ENCODE measurements at places on chromosomes 1 and 21.

- no peak for DNase-seq
These were observed 34.7 kb downstream of the AGT start for GRCh38 chr1:230679192-230679591.

DNA sequence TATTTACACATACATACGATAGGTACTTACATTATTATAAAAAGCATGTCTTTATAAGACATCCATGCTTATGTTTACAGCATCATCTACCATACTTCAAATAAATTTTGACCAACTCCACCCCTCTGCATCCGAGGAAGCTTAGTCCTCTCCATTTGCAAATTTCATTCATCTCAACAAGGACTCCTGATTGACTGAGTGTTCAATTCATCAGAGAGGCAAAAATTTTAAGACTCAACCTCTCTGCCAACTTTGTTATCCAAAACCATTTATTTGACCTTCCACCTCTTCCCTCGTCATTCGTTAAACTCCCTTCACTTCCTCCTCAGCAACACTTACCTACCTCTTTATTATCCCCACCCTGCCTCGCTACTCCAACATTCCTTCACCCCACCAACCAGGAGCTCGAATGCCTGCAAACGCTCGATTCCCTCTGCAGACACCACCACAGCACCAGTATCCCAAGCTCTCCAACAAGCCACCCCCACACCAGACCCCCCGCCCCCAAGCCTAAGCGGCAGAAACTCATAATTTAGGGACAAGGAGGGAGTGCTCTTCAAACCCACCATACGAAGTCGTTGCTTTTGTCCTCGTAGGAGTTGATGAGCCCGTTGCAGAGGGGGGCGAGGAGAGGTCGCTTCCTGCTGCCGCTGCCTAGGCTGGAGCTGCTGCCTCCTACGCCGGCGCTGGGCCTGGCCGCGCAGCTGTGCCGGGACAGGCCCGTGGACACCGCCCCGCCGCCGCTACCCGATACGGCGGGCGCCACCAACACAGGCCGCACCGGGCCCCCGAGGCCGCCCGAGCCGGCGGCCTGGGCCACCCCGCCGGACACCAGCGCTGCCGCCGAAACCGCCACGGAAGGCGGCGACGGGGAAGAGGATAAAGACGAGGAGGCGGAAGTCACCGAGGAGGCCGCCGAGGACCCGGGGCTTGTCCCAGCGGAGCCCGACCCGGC lies 803 bp downstream of the COP1 start:
- DNase-seq: no peak

GRCh38 chr1:56758135-56758534 lies 61.1 kb downstream of the FYB2 start:
- no peak for DNase-seq

DNA sequence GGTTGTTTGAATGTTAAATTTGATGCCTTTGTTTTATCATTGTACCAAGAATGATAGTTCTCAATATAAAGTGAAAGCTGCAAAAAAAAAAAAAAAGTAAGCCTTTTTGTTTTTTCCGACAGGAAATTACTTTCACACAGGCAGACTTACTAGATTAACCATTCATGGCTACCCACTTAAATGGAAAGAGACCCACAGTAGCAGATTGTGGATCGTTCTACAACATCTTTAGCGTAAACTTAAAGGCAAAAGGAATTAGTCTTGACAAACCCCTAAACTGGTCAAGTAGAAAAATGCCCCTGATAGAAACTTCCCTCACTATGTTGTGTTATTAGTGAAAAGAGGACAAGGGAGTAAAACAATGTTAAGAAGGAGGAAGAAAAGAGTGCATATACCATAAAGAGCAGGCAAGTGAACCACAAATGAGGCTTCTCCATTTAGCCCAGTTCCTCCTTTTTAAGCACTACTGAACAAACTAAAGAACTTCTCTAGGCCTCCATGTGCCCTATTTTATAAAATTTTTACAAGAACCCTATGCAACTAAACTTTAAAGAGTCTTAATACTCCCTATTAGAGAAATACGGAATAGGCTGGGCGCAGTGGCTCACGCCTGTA lies 1560.3 kb downstream of the MRPL39 start:
- DNase-seq: no peak

DNA sequence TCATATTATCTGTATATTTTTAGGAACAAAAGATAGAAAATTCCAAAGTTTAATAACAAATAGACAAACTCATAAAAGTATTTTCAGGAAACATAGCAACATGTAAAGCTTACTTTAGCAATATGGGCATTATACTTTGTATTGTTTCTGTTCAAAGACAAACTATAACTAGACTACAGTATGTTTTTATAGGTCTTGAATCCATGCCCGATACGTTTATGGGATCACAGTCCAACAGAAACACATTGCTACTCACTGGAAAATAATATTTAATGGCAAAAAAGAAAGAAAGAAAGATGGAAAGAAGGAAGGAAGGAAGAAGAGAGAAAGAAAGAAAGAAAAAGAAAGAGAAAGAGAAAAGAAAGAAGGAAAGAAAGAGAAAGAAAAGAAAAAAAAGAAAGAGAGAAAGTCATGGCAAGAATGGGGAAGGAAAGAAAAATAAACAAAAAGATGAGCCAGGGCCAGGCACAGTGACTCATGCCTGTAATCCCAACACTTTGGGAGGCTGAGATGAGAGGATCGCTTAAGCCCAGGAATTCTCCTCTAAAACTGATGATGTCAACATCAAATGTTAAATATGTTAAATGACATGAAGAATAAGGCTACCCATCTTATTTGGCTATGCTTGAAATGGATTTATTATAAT lies 32.7 kb downstream of the TM2D1 start:
- DNase-seq: no peak

DNA sequence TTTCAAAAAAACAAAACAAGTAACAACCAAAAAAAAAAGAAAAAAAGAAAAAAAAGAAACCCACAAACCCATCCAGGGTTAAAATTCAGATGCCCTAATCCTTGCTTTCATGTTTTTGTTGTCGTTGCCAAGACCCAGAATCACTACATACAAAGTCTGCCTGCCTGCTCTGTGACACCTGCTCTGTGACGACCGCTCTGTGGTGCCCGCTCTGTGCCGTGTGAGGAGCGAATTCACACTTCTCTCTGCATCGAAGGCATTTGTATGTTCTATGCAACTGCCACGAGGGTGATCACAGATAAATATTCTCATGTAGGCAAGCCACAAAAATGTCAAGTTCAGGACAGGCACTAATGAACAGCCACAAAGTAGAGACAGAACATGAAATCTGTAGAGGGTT lies 178.6 kb downstream of the SLC45A1 start:
- no peak for DNase-seq

DNA sequence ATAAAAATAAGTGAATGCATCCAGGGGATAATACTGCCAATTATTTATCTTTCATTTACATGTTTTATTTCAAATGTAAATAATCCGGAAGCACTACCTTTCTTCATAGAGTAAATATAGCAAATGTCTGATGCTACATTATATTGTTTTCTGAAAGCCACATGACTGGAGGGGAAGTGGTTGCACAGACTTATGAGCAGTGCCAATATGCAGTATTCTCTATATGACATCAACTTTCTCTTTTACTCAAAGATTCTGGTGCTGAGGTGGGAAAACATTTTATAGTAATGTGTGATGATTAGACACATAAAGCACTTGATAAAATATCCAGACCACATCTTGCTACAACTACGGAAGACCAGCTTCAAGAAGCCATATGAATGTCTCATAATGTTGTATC lies 314.7 kb downstream of the NEGR1 start:
- DNase-seq: no peak

GRCh38 chr1:109501644-109502363 lies 7.7 kb downstream of the AMIGO1 start:
- DNase-seq: no peak

- DNase-seq: no peak
These were observed 676.1 kb downstream of the PTPRU start for GRCh38 chr1:29912425-29912824.

DNA sequence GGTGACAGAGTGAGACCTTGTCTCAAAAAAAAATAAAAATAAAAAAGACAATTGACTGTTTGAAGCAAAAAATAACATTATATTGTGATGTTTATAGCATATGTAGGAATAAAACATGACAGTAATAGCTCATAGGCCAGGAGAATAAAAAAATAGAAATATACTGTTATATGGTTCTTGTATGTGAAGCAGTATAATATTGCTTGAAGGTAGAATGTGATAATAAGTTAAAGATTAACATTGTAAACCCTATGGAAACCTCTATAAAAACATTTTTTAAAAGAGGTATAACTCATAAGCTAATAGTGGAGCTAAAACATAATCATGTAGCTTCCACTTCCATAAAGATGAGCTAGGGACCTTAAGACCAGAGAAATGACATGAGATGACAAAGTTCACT lies 23.5 kb downstream of the GJA4 start:
- DNase-seq: no peak

GRCh38 chr1:154614901-154615300 lies 6.9 kb upstream of the ADAR start:
- DNase-seq: no peak

GRCh38 chr1:21909787-21910503 lies 27.2 kb downstream of the HSPG2 start:
- peak; percentile 6 for DNase-seq

GRCh38 chr21:31317688-31318087 lies 26.4 kb downstream of the TIAM1 start:
- DNase-seq: no peak

GRCh38 chr1:119689511-119689910 lies 22.2 kb upstream of the PHGDH start:
- DNase-seq: no peak

DNA sequence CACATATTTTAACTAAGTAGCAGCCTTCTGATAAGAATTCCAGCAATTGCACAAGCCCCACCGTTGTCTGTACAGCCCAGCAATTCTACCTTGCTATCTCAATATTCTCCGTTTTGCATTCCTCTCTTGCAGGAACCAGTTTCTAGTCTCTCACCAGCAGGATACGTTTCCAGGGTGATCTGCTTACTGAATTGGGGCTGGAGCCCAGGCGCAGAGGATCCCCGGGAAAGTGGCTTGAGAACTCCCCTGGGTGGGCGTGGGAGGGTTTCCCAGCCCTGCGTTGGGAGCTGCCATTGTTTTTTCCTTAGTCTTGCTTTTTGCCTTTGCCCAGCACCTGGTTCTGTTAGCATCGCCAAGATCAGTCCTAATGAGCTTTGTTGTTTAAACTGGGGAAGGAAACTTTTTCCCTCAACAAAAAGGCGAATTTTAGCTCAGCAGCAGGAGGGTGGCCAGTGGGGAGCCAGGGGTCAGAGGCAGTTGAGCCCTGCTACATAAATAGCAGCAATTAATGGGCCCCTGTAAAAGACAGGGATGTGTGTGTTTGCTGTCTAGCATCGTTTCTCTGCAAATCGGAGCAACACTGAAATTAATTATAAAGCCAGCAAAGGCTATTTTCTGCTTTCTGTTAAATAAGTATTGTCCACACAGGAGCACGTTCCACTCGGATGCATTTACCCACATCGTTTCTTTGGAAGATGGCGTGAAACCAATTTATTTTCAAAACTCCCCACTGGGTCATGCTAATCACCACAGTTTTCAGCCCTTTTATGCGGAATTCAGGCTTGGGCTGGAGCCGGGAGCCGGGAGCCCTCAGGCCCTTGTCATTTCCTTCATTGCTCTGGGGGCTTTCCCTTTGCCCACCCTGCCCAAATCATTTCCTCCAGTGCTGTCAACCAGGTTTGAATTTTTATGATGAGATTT lies 36.6 kb downstream of the HUNK start:
- DNase-seq: no peak

DNA sequence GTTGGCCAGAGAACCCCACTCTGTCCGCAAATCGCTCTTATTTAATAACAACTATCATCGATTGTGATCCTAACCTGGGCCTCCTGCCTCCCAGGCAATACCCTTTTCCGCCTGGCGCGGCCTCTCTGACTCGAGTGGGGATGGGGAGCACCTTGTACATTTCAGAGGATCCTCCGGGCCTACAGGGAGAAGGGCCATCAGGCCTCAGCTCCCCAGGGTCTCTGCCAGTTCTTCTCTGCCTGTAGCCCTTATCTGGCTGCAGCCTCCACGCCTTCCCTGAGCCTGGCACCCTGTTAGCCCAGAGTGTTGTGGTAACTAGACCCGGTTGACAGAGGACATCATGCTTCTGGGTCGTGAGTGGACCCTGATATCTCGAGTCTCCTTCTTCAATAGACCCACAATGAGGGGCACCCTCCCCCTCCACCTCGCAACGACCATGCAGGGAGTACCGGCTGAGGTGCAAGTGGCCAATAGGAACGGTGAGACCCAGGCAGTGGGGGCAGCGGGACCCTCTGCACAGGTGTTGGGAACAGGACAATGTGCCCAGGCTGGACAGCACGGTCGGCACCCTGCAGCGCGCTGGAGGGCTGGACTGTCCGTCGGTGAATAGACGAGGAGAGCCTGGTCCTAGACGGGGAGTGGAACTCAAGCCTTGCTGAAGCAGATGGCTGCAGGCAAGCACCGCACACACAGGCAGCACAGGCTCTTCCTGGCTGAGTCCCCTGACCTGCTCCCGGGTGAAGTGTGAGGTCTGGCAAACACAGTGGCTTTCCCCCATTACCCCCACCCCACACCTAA lies 7.1 kb upstream of the CRYBG2 start:
- DNase-seq: no peak

DNA sequence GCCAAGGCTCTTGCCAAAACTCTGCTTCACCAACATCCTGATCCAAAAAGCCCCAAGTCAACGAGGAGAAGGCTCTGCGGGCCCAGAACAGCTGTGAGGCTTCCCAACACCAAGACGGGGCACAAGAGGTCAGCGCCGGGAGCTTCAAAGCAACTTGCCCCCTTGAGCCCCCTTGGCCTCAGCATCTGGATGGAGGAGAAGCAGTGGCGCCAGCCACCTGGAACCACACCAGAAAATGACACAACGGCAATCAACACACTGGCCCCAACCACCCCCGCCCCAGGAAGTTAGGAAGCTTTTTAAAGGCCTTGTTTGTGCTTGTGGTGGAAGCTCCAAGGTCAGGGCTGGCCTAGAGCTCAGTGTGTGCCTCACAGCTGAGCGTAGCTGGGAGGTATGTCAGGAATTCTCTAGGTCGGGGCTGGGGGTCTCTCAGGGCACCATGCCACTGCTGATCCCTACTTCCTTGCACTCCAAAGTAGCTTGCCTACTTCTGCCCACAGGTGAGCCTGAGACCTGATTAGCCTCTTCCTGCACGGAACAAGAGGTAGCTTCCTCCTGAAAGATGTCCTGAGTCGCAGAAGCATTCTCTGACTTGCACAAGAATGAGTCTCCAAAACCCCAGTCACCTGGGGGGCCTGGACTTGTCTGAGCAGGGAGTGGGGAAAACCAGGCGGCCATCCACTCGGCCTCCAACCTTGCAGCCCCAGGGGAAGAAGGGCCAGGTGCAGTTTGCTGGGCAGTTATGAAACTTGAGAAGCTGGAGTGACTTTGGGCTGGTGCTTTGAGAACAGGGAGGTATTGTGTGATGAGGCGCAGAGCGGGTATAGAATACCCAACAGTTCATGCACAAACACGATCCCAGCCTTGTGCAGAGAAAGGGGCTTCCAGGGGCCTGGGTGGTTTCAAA lies 9.7 kb upstream of the SRP9 start:
- DNase-seq: no peak

- no peak for DNase-seq
These were observed 4.1 kb upstream of the PDZK1 start for GRCh38 chr1:145711213-145711651.

- DNase-seq: no peak
These were observed 27.0 kb downstream of the DNM3 start for GRCh38 chr1:171868217-171868803.

- DNase-seq: no peak
These were observed 11.5 kb downstream of the MEGF6 start for GRCh38 chr1:3599816-3600215.

GRCh38 chr1:47507144-47507543 lies 69.3 kb downstream of the FOXD2 start:
- DNase-seq: no peak

- no peak for DNase-seq
These were observed 14.4 kb upstream of the DIPK1A start for GRCh38 chr1:92975551-92976232.

- DNase-seq: no peak
These were observed 72.9 kb upstream of the CD53 start for GRCh38 chr1:110800079-110800478.

All from activated naive CD4-positive, alpha-beta T cell (primary cell).